Stimulated activated naive CD4-positive, alpha-beta T cell (primary cell): ENCODE measurements at places on chromosomes 7 and 10.

- no peak for DNase-seq
These were observed 63.4 kb downstream of the CRPPA start for GRCh38 chr7:16357921-16358320.

- no peak for DNase-seq
These were observed 87.3 kb downstream of the EVX1 start for GRCh38 chr7:27329909-27330308.

GRCh38 chr10:91556691-91557566, 75.9 kb downstream of the PPP1R3C start:
- no peak for DNase-seq

DNA sequence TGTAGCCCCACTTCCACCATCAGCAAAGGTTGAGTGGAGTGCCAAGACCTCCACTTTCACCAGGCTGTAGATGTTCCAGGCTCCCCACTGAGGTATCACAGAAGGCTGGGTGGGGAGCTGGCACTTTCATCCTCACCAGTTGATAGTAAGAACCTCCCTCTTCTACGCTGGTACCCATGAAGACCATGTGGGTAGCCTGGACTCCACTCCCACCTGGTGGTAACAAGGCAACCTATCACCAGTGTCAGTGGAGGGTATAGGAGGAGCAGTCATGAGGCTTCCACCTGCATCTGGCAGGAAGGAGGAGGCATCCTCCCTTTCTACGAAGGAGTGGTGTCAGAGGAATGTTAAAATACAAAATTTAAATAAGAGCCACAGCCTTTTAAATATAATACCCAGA, 4.4 kb downstream of the SMIM30 start:
- DNase-seq: no peak

DNA sequence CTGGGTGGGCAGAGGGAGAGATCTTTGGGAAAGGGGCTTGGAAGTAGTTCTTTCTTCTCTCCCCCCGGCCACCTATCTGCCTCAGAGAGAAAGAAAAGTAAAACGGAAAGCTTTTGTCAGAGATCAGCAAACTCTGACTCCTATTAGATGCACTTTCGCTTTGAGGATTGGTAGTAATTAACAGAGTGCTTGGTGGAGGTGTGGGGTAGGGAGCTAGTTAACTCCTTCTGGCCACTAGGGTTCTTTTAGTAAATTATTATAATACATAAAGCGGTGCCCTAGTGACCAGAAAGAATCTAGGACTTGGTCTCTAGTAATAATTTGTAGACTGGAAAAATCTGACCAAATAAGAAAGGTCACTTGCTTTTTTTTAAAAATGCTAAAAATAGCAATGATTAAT, 54.6 kb downstream of the CPVL start:
- no peak for DNase-seq

- DNase-seq: no peak
These were observed 36.1 kb upstream of the ZNF138 start for GRCh38 chr7:64758151-64758550.

- no peak for DNase-seq
These were observed 40.2 kb downstream of the PDSS1 start for GRCh38 chr10:26737730-26738129.

GRCh38 chr10:132784866-132785722, 853 bp downstream of the NKX6-2 start:
- DNase-seq: no peak

GRCh38 chr7:33850768-33851167, 54.6 kb upstream of the BMPER start:
- DNase-seq: no peak

DNA sequence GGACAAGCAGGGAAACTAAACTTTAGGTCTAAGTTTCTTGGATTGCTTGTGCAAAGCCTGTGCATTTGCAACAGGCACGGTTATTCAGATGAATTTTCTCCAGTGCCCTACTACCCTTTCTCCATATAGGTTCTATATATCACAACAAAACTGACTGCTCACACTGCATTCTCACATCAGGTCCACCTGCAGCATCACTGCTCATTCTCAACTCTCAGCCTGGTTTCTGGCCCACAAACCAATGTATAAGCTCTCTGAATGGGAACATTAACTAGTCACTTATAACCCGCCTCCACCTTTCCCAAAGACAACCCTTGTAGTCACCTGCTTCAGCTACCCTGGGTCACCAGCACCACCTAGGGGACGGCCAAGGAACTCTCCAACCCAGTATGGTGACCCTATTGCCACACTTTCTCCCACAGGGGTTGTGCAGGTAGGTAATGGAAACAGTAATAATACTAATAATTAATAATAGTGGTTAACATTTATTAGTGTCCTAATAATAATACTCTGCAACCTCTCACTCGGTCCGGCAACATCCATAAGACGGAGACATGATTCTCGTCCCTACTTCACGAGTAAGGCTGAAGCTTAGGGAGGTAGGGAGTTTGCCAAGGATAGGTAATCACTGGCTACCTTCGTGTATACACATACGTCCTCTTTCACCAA, 97.3 kb downstream of the CLEC2L start:
- no peak for DNase-seq

DNA sequence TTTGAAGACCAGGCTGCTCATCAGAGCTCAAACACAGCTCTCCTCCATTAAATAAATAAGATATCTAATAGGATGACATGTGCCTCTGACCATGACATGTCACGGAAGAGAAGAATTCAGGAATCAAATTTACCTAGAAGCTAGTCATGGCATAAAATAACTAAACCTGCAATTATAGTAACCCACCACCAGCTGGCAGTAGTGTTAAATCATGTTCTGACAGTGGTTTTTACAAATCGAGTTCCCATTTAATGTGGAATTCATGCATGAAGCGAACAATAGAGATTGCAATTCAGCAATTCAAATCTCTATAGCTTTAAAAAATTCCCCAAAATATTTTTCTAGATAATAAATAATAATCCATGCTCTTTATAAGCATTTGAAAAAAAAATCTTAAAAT, 74.6 kb upstream of the IKZF1 start:
- no peak for DNase-seq

DNA sequence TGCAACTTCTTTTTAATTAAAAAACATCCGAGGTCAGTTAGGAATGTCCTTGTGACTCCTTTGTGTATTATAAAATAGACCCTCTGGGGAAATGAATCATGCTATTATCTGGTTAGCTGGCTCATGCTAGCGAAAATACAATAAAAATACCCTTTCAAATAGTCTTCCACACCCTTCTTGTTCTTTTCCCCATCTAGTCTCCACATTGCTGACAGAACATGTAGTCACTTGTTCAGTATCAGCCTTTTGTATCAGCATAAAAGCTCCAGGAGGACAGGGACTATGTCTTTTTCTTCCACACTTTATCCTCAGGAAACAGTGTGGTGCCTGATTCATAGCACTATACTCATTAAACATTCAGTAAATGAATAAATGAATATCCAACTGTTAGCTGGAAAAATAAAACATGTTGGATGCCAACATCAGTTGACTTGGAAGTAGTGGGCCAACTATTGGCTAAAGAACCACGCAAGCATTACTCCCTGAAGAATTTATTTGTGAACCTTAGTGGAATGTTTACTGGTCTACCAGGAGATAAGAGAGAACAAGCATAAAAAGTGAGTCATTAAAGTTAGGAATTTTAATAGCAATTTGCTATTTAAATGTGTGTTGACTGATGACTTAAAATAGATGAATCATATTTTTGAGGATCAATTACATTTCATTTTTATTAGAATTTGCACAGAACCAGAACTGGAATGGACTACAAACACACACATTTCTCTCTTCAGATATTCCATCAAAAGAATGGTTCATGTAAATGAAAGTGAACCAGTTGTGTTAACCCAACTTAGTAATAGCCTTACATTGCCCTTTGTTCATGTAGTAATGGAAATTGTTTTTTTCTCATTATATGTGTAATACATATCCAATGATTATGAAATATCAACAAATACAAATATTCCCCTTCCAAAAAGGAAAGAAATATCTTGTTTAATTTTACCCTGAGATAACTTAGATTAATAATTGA, 129.6 kb downstream of the DKK1 start:
- no peak for DNase-seq

DNA sequence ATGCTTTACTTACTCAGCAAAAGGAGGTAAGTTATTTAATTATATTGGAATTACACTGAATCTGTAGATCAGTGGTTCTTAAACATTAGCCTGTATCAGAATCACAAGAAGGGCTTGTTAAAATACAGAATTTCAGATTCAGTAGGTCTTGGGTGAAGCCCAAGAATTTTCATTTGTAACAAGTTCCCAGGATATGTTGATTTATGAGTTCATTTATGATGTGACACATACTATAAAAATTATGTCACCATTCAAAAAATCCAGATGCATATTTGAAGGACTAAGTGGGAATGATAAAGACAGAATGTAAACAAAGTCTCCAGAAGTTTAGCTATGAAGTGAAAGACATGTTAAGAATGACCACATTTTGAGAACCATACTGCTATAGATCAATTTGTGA, 52.3 kb downstream of the HECTD2 start:
- no peak for DNase-seq

- DNase-seq: no peak
These were observed 84.7 kb upstream of the C1QL3 start for GRCh38 chr10:16606421-16606820.

DNA sequence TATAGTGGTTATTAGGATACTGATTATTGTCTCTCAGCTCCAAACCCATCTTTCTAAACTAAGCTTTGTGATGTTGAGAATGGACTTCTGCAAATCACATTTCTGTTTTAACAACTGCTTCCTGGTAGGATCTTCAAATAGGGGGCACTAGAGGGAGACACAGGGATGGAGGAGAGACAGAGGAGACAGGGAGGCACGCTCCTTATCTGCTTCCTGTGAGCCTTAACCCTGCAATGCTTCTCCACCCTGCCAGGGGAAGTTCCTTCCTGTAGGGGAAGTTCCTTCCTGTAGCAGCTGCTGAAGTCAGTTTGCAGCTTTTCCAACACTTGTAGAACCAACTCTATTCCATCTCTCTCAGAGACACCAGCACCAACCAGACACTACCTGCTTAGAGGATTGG, 847.2 kb downstream of the CCSER2 start:
- DNase-seq: no peak

GRCh38 chr10:6840766-6841165, 260.7 kb upstream of the PRKCQ start:
- no peak for DNase-seq

DNA sequence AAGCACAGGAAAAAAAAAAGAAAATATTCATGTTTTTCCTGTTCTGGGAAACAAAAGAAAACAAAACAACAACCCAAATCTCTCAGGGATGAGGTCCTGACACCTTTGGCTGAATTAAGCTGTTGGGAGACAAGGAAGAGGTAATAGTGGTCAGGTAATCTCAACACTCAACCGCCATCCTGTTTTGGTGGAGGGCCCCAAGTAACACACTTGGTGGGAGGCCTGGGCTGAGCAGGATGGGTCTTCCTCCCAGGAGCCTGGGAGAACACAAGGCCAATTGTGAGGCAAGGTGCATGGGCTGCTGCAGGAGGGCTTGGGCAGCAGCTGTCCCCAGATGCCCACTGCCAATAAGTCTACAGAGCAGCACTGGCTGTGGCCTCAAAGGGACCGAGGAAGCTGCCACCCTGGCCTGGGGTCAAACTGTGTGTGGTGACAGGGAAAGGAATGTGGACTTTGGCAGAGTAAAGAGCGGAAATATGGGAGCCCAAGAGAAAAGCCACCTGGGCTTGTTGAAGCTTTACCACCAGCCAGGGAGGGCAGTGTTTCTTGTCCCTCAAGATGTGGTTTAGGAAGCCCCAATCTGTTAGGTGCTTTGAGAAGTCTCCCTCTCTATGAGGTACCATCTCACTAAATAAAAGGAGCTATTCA, 93.5 kb upstream of the SLC25A13 start:
- no peak for DNase-seq

- DNase-seq: peak; percentile 22
These were observed 191.9 kb downstream of the MAD1L1 start for GRCh38 chr7:2040893-2041270.

- no peak for DNase-seq
These were observed 39.8 kb downstream of the SEM1 start for GRCh38 chr7:96669812-96670211.

- DNase-seq: no peak
These were observed 3.4 kb upstream of the ERCC6 start for GRCh38 chr10:49542353-49542752.

DNA sequence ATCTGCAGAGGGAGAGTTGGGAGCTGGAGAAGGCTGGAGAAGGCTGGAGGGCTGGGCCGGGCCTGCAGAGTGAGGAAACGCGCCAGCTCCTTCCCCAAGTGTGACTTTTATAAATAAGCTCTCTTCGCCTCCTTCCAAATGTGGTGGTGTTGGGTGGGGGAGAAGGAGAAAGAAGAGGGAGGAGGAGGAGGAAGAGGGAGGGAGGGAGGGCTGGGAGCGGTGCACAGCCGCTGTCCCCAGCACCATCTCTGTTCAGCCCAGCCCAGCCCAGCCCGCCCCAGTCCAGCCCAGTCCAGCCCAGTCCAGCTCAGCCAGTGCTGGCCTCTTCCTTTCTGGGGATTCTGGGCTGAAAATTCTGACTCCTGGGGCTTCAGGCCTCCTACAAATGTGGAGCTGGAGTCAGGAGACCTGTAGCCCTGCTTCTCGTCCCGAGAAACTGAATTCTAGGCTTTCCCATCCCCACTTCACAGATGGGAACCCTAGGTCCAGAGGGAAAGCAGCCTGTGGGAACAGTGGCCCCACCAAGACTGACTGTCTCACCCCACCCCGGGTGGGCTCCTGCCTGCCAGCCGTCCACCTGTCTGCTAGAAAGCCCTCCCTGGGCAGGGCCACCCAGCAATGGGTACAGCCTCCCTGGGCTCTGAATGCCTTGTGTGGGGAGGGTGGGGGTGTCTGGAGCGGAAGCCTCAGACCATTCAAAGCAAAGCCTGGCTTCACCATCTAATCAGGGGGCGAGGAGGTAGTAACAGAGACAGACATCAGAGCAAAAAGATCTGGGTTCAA, 2.3 kb downstream of the STX1A start:
- DNase-seq: no peak

- DNase-seq: no peak
These were observed 747.7 kb upstream of the POM121L12 start for GRCh38 chr7:52287698-52288097.

- DNase-seq: no peak
These were observed 4.1 kb upstream of the PROSER2 start for GRCh38 chr10:11819027-11819426.

DNA sequence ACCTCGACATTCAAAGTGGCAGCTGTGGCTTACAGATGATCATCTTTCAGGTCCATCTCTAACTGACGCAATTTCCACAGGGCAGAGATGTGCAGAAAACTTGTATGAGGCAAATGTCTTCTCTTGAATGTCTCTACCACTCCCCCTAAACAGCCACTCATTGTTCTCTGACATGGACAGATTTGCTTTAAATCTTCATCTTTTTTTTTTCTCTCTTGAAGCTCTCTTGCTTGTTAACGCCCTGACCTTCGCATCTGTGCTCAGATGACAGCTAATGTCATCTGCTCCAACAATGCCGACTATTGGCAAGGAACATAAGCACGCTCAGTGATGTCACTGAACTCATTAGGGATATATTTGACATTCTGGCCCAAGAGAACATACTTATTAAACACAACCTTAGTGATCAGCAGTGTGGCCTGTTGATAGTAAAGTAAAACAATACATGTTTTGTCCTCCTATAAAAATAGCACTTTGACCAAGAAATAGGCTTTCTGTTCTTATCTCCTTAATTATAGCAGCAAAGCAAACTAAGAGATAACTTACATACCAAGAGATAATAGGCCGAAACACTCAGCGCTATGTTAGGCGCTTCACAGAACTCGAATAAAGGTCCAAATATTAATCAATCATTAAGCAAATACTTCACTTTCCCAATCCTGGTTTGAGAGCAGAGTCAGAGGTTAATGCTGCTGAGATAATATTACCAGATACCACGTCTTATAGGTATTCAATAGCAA, 583.5 kb downstream of the PARD3 start:
- no peak for DNase-seq
